ENCODE measurements at places on chromosomes 13 and 19. TPM values are rescaled to one million over a fixed set of nuclear protein-coding genes. Genes with fewer than 3 reads are reported as not detected.
A peak's percentile ranks its signal among the peaks of the same experiment; 100 is the strongest.

The LIG4 gene
- 11.1 TPM for total RNA-seq

The RYR1 gene
- 0.44 TPM for total RNA-seq

The ZNF568 gene
- total RNA-seq: 8.5 TPM

The GPR12 gene
- total RNA-seq: 0.16 TPM

The LGALS14 gene
- total RNA-seq: not detected

DNA sequence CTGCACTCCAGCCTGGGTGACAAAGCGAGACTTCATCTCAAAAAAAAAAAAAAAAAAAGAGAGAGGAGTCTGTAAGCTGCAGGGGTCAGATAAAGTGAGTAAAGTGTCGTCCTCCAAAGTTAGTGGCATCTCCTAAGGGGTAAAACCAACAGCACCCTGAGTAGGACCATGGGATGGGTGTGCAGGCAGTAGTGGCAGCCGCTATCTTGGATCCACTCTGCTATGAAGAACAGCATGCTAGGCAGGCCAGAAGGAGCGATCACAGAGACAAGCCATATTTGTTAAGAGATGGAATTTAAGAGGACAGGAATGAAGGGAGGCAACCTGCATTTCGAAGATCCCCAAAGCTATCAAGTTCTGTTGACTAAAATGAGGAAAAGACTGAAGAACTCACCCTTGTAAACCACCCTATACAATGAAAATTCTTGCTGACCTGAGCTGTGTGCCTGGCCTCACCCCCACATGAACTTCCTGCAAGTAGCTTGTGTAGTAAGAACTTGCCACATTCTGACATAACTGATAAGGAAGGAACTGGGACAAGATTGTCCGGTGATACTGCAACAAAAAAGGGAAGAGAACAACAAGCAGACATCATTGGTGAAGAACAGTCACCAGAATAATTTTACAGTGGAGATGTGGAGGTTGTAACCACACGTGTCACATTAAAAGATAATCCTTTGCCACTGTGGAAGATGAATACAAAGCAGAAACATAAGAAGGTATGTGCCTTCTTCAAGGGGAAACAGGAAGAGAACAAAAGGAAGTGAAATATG, 16.2 kb downstream of the DPY19L3 start:
- no peak overlapping the region for H3K4me3 ChIP-seq
- no peaks in the 10 kb centered on the region for H3K27me3 ChIP-seq
- no peak for DNase-seq
- H3K27ac ChIP-seq: no peak overlapping the region
- H3K4me1 ChIP-seq: no peaks in the 10 kb centered on the region

GRCh38 chr19:50569938-50570540, 1.8 kb upstream of the LRRC4B start:
- H3K27me3 ChIP-seq: peaks cover 38% of the 10 kb centered on the region
- H3K4me1 ChIP-seq: no peaks in the 10 kb centered on the region
- H3K36me3 ChIP-seq: no peaks in the 10 kb centered on the region
- H3K4me3 ChIP-seq: no peak overlapping the region

- H3K36me3 ChIP-seq: no peaks in the 10 kb centered on the region
- no peak for DNase-seq
- no peaks in the 10 kb centered on the region for H3K4me1 ChIP-seq
- H3K27me3 ChIP-seq: no peaks in the 10 kb centered on the region
- H3K27ac ChIP-seq: no peak overlapping the region
- no peak overlapping the region for H3K4me3 ChIP-seq
Measured at GRCh38 chr13:31835932-31836331, 96.6 kb downstream of the RXFP2 start.

DNA sequence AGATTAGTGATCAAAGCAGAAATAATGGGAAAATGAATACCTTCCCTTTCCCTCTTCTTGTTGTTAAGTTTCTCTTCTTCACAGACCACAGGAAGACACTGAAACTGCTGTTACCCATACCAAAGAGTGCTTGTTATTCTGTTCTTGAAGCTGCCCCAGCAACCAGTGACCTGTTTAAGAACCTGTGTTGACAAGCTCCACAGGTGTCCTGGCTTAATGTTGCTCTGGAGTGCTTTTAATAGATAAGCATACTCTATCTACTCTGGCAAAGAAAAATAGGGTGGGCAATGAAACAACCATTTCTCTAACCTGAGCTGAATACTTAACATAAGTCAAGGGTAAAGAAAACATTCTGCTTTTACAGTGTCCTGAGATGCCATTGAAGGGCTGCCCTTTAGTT, 506.7 kb upstream of the GPC6 start:
- DNase-seq: no peak
- H3K27ac ChIP-seq: no peak overlapping the region
- no peaks in the 10 kb centered on the region for H3K36me3 ChIP-seq

GRCh38 chr13:66835040-66835628, 395.0 kb downstream of the PCDH9 start:
- peaks cover 19% of the 10 kb centered on the region for H3K4me1 ChIP-seq
- H3K4me3 ChIP-seq: no peak overlapping the region
- H3K27ac ChIP-seq: no peak overlapping the region
- no peaks in the 10 kb centered on the region for H3K36me3 ChIP-seq

DNA sequence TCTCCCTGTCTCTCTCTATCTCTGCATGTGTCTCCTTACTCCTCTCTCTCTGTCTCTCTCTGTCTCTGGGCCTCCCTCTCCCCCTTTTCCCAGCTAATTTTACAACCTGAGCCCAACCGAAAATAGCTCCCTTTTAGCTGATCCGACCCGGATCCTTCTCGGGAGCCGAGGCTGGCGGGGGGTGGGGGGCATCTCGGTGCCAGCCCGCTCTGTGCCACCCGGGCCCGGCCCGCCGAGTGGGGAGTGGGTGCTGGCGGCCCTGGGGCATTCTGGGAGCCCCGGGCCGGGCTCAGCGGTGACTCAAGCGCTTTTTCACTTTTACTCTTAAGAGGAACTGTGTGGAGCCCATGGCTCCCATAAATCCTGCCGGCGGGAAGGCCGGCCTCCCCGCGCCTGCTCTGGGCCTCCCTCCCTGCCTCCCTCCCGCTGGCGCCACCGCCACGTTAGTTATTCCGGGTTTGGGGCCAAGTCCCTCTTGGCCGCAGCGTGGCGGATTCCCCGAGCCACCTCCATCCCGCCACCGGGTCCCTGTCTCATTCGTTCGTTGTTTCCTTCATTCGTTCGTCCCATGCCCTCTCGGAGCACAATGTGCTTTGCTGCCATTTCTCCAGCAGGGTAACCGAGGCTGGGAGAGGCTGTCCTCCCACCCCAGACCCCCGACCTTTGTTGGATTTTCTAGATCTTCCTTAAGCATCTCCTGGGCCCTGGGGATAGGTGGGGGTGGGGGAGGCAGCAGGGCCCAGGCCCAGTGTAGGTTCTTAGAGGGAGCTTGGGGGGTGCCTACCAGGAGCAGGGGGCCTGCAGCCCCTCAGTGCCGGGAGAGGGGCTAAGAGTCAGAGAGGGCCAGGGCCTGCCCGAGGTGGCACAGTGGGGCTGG, 3.2 kb downstream of the NFIC start:
- DNase-seq: peak; percentile 66
- H3K27ac ChIP-seq: peak overlapping the region; percentile 96
- no peaks in the 10 kb centered on the region for H3K27me3 ChIP-seq
- H3K4me3 ChIP-seq: peak overlapping the region; percentile 19
- H3K36me3 ChIP-seq: no peaks in the 10 kb centered on the region

GRCh38 chr19:33427801-33428626, 54.5 kb downstream of the CEBPG start:
- no peak overlapping the region for H3K27ac ChIP-seq
- DNase-seq: no peak
- H3K36me3 ChIP-seq: no peaks in the 10 kb centered on the region
- H3K4me1 ChIP-seq: no peaks in the 10 kb centered on the region

DNA sequence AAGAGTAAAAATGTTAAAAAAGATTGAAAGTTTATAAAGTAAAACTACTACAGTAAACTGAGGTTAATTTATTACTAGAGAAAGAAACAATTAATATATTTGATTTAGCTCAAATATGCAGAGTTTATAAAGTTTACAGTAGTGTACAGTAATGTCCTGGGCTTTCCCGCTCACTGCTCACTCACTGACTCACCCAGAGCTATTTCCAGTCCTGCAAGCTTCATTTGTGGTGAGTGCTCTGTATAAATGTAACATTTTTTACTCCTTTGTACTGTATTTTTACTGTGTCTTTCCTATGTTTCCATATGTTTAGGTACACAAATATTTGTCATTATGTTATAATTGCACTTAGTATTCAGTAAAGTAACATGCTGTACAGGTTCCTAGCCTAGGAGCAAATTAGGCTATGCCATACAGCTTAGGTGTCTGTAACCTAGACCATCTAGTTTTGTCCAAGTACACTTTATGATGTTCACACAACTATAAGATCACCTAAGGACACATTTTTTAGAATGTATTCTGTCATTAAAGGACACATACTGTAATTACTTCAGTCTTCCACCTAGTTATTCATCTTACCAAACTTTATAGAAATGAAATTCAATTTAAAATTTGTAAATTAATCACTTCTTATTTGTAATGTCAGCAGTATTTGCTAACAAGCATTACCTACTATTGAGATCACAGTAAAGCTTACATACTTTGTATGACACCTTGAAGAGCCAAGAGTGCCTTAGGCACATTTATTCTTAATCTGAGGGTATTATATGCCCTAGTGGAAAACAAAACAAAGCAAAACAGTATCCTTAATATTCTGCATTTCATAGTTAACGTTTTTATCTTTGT, 683.4 kb downstream of the PCDH9 start:
- no peak for DNase-seq
- no peaks in the 10 kb centered on the region for H3K36me3 ChIP-seq
- no peaks in the 10 kb centered on the region for H3K4me1 ChIP-seq
- no peak overlapping the region for H3K4me3 ChIP-seq
- no peaks in the 10 kb centered on the region for H3K27me3 ChIP-seq

DNA sequence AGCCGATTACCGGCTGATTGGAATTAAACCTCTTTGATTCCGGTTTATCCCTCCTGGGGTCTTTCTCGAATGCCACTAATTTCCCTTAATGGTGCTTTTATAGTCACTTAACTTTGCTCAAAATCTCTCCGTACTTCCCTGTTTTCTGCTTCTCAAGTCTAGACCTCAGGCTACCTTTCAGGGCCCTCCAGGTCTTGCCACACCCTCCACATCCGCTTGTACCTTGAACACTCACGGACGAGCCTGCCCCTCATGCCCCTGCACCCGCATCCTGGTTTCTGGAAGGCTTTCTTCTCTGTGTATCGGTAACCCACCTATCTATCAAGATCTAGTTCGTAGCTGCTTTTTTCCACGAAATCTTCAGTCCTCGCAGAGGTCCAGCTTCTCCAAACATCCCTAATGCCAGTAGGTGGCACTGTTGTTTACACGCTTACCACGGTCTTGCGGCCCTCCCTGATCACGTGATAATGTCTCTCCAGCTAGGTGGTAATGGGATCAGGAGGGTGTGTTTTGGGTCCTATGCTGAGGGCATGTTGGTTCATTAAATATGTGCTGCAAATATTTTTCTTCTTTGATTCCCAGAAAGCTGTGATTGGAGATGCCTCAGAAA, 13.8 kb downstream of the ATP12A start:
- H3K4me3 ChIP-seq: no peak overlapping the region
- no peak for DNase-seq
- H3K27ac ChIP-seq: no peak overlapping the region
- H3K4me1 ChIP-seq: no peaks in the 10 kb centered on the region
- H3K27me3 ChIP-seq: no peaks in the 10 kb centered on the region
- no peaks in the 10 kb centered on the region for H3K36me3 ChIP-seq

- no peak for DNase-seq
- peaks cover 16% of the 10 kb centered on the region for H3K27me3 ChIP-seq
- no peak overlapping the region for H3K4me3 ChIP-seq
- H3K27ac ChIP-seq: no peak overlapping the region
- no peaks in the 10 kb centered on the region for H3K4me1 ChIP-seq
Measured at GRCh38 chr19:48698046-48698445, 2.3 kb downstream of the FUT2 start.

- H3K36me3 ChIP-seq: no peaks in the 10 kb centered on the region
- peaks cover 24% of the 10 kb centered on the region for H3K4me1 ChIP-seq
- H3K4me3 ChIP-seq: peak overlapping the region; percentile 55
Measured at GRCh38 chr13:24271601-24272451, 37.6 kb upstream of the C1QTNF9 start.

- H3K4me3 ChIP-seq: no peak overlapping the region
- DNase-seq: no peak
- H3K4me1 ChIP-seq: no peaks in the 10 kb centered on the region
Measured at GRCh38 chr13:44465318-44465717, 91.7 kb downstream of the SERP2 start.

DNA sequence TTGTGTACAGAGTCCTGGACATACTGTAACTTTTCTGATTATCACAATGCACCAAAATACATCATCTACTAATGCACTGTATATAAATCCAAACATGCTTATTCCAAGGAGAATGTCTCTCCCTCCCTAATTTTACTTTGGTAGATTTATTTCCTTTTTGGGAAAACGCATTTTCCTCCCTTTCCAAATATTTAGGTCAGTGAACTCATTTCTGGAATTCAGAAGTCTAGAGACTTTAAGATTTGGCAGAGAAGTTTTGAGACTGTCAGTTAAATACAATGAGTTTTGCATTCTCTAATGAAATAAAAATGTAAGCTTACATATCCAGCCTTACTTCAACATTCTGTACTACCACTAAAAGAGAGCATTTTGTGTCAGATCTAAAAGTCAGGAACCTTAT, 165.8 kb upstream of the EDNRB start:
- no peak overlapping the region for H3K4me3 ChIP-seq
- no peaks in the 10 kb centered on the region for H3K4me1 ChIP-seq
- no peaks in the 10 kb centered on the region for H3K27me3 ChIP-seq

- no peaks in the 10 kb centered on the region for H3K4me1 ChIP-seq
- no peak overlapping the region for H3K27ac ChIP-seq
- no peaks in the 10 kb centered on the region for H3K27me3 ChIP-seq
- H3K4me3 ChIP-seq: no peak overlapping the region
Measured at GRCh38 chr19:1049106-1049505, 9.2 kb downstream of the ABCA7 start.

DNA sequence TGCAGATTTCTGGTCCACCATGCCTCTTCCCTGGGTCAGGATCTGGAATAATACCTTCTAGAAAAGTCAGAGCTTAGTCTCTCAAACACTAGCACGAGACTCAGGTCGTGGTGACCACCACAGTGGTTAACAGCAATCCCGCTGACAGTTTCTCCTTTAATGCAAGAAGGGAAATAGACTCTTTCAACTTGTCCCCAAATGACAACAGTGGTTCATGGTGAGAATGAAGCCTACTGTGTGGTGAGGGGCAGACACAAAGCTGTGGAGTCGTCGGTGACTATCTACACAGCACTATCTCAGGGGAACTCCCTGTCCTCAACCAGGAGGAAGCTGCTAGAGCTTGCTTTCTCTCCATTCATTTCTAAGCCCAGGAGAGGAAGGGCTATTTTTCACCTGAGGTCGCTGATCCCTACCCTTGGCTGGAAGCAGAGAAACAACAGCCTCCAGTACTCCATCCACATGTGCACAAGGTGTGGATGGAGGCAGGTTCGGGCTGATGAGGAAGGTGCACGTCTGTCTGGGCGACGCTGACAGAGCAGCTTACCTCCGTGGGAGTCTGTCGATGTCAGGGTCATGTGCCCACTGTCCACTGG, 72.4 kb downstream of the STK24 start:
- H3K4me3 ChIP-seq: no peak overlapping the region
- no peaks in the 10 kb centered on the region for H3K36me3 ChIP-seq
- peaks cover 25% of the 10 kb centered on the region for H3K4me1 ChIP-seq
- no peak overlapping the region for H3K27ac ChIP-seq
- no peak for DNase-seq

- H3K4me3 ChIP-seq: no peak overlapping the region
- peaks cover 100% of the 10 kb centered on the region for H3K27me3 ChIP-seq
- no peak overlapping the region for H3K27ac ChIP-seq
Measured at GRCh38 chr13:99991828-99992775, 10.5 kb downstream of the ZIC2 start.

Data from heart left ventricle (tissue), 16 donors.